ENCODE measurements at places on chromosomes 2 and 18. TPM values are rescaled to one million over a fixed set of nuclear protein-coding genes. Genes with fewer than 3 reads are reported as not detected.

DNA sequence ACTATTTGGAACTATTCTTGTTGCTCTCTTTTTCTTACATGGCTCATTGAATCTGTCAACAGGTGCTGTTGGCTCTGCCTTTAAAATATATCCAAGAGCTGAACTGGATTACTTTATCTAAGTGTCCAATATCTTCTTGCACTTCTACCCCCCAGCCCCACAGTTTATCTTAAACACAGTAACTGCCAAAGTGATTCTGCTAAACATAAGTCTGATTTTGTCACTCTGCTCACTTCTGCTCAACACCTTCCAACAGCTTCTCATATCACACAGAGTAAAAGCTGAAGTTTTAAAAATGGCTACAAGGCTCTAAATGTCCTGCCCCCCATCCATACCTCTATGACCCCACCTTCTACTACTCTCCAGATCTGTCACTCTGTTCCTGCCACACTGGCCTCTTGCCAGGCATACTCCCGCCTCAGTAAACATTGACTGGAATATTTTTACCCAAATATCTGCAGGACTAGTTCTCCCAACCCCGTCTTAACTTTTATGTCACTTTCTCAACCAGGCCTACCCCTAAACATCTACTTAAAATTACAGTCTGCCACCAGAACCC lies 130.7 kb downstream of the CCDC148 start:
- no peak for DNase-seq
- H3K4me1 ChIP-seq = peaks cover 11% of the 10 kb centered on the region
- H3K36me3 ChIP-seq = peaks cover 2% of the 10 kb centered on the region

ZNF804A gene
- total RNA-seq = not detected

- DNase-seq = no peak
- H3K4me1 ChIP-seq = peaks cover 5% of the 10 kb centered on the region
- H3K4me3 ChIP-seq = no peak overlapping the region
- no peak overlapping the region for H3K27ac ChIP-seq
- H3K27me3 ChIP-seq = peaks cover 19% of the 10 kb centered on the region
These were observed 105.5 kb upstream of the RGPD4 start for GRCh38 chr2:107721178-107721577.

DNA sequence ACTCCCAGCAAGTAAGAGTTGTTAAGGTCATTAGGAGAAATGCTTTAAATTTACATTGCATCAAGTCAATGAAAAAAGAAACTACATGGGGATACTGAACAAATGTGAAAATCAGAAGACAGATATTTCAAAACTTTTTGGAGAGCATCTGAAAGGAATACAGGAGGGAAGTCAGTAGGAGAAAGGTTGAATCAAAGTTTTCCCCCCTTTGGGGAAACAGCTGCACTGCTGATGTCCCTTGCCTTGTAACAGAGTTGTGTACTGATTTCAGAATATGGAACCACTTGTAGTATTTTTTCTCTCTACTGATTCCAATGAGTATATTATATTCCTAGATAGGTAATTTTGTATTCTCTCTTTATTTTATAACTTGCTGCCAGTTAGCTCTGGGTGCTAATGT lies 592.5 kb upstream of the ZEB2 start:
- H3K27me3 ChIP-seq = no peaks in the 10 kb centered on the region
- H3K27ac ChIP-seq = no peak overlapping the region

ACMSD gene
- total RNA-seq = not detected

Measured in osteocyte (in vitro differentiated cells).